B cell (primary cell): ENCODE measurements at places on chromosomes 13 and 19. TPM values are rescaled to one million over a fixed set of nuclear protein-coding genes. Genes with fewer than 3 reads are reported as not detected.

DNA sequence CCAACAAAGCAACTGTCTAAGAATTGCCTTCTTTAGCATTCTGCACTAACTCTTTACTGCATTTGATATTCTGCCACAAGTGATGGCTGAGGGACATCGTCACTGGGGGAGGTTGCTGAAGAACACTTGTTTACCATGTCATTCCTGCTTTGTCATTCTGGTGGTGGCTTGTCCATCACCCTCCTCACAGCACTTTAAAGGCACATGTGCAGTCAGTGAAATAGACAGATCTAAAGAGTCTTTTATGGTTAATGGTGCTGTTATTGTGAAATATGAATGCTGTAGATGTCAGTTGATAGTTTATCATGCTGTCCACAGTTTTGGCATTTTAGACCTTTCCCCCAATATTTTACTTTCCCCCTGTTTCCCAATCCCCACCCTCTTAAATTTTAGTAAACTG, 120.9 kb upstream of the TSC22D1 start:
- no peak for DNase-seq
- no peaks in the 10 kb centered on the region for H3K4me1 ChIP-seq
- no peaks in the 10 kb centered on the region for H3K36me3 ChIP-seq
- no peak overlapping the region for H3K4me3 ChIP-seq

Gene IRF3
- total RNA-seq, result 233 and 251 TPM in 2 replicates

Gene ZNF784
- total RNA-seq, result 9.7 and 11.5 TPM in 2 replicates

DNA sequence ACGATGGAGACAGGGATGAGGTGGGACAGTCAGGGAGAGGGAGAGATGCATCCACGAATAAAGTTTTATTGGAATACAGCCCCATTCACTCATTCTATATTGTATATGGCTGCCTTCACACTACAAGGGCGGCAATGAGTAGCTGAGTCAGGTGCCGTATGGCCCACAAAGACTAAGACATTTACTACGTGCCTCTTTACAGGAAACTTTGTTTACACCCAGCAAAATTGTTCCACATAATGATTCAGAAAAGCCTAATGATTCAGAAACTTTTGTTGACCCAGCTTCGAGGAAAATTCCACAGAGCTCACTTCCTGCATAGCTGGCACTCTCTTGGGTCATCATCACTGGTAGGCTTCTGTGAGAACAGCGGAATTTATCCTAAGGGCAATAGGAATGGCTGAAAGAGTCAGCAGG, 87.3 kb upstream of the PEG3 start:
- no peak overlapping the region for H3K27ac ChIP-seq
- no peak overlapping the region for H3K4me3 ChIP-seq
- no peaks in the 10 kb centered on the region for H3K4me1 ChIP-seq

DNA sequence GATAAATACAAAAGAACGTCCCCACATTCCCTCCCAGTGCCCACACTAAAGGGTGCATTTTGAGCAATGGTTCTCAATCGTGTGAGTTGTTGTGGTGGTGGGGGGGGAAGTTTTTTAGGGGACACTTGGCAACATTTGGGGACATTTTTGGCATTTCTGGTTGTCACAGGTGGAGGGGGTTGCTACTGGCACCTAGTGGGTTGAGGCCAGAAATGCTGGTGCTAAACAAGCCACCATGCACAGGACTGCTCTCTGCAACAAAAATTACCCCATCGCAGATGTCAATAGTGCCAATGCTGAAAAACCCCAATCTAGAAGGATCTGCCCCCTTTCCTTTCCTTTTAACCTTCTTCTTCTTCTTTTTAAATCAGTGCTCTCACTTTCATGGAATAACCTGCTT, 453.3 kb downstream of the TSHZ3 start:
- no peak overlapping the region for H3K27ac ChIP-seq

GRCh38 chr19:35105411-35106290, 10.0 kb upstream of the FXYD3 start:
- no peak overlapping the region for H3K27ac ChIP-seq
- no peaks in the 10 kb centered on the region for H3K36me3 ChIP-seq
- DNase-seq, result no peak
- no peak overlapping the region for H3K4me3 ChIP-seq

DNA sequence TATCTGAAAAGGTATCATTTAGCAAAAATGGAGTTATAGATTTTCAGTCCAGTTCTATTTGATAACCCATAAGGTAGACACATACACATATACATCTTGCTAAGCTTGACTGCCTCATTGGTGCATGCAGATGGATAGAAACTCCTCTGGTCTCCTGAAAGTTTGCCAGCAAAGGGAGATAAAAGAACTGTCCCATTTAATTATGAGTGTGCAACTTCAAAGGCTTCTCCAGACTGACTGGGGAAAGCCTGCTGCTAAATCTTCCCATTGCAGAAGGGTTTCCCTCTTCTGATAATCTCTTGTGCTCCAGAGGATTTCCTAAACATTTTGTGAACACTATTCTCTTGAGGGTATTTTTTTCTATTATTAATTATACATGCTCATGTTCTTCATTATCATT, 131.9 kb downstream of the ITGBL1 start:
- no peak for DNase-seq
- no peaks in the 10 kb centered on the region for H3K4me1 ChIP-seq
- H3K27me3 ChIP-seq, result no peaks in the 10 kb centered on the region
- no peak overlapping the region for H3K27ac ChIP-seq
- no peak overlapping the region for H3K4me3 ChIP-seq

DNA sequence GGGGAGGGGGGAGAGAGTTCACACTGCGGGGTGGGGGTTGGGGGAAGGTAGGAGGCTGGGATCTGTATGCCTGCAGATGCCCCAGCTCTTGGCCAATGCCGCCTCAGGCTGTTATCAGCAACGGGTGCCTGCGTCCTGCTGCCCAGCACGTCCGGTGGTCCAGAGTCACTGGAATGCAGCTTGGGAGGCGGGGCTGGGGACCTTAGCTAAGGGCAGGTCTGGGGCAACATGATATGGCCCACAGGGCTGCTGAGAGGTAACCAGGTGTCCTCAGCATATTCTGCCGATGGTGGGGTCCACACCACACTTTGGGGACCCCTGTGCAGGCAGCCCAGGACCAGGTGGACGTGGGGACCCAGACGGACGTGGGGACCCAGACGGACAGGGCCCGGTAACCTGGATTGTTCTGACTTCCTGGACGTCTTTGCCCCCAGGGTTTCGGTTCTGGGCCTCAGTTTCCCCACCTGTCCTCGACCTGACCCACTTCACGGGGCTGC, 668 bp upstream of the ARHGAP45 start:
- peak; percentile 39 for DNase-seq
- H3K27me3 ChIP-seq, result no peaks in the 10 kb centered on the region
- H3K4me1 ChIP-seq, result peaks cover 44% of the 10 kb centered on the region
- H3K27ac ChIP-seq, result peak overlapping the region; percentile 87
- peaks cover 32% of the 10 kb centered on the region for H3K36me3 ChIP-seq
- H3K4me3 ChIP-seq, result peak overlapping the region; percentile 67

GRCh38 chr13:20197361-20197834, 4.7 kb upstream of the GJB2 start:
- no peak overlapping the region for H3K4me3 ChIP-seq
- H3K36me3 ChIP-seq, result no peaks in the 10 kb centered on the region
- DNase-seq, result peak; percentile 61
- peaks cover 18% of the 10 kb centered on the region for H3K4me1 ChIP-seq
- peaks cover 43% of the 10 kb centered on the region for H3K27me3 ChIP-seq
- no peak overlapping the region for H3K27ac ChIP-seq

GRCh38 chr19:55087542-55087901, 11.9 kb downstream of the EPS8L1 start:
- peaks cover 7% of the 10 kb centered on the region for H3K36me3 ChIP-seq
- DNase-seq, result no peak
- H3K27me3 ChIP-seq, result no peaks in the 10 kb centered on the region
- peak overlapping the region; percentile 10 for H3K4me3 ChIP-seq
- H3K27ac ChIP-seq, result no peak overlapping the region

Gene ONECUT3
- total RNA-seq, result not detected in 2 replicates

Gene ADGRE2
- 0.89 and 1.7 TPM in 2 replicates for total RNA-seq

GRCh38 chr19:5337126-5337525, 3.5 kb downstream of the PTPRS start:
- DNase-seq, result no peak
- no peak overlapping the region for H3K4me3 ChIP-seq
- H3K4me1 ChIP-seq, result peaks cover 38% of the 10 kb centered on the region
- H3K27ac ChIP-seq, result no peak overlapping the region
- H3K36me3 ChIP-seq, result no peaks in the 10 kb centered on the region

DNA sequence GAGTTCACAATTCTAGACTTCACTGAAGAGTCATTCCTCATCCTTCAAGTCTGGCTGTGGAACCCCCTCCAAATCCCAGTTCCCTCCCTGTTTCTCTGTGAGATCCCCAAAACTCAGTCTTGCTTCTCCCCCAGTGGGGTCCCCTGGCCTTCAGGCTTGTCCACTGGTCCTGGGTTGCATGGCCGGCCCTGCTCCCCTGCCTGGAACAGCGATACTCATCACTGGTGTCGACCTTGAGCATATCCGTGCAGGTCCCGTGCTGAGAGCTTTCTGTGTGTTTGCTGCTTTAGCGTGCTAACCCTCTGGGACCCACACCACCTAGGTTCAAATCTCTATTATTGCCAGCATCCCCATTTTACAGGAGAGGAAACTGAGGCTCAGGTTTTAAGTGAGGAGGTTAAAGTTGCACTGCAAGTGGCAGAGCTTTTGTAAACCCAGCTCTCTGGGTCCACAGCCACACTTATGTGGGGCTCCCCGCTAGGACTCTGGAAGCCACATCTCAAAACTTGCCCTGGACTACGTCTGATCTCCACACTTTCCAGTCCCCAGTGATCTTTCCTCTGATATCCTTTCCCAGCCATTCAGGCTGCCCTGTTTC, 15.5 kb downstream of the LIPE start:
- DNase-seq, result no peak
- H3K27me3 ChIP-seq, result no peaks in the 10 kb centered on the region
- no peak overlapping the region for H3K27ac ChIP-seq
- peaks cover 31% of the 10 kb centered on the region for H3K36me3 ChIP-seq

DNA sequence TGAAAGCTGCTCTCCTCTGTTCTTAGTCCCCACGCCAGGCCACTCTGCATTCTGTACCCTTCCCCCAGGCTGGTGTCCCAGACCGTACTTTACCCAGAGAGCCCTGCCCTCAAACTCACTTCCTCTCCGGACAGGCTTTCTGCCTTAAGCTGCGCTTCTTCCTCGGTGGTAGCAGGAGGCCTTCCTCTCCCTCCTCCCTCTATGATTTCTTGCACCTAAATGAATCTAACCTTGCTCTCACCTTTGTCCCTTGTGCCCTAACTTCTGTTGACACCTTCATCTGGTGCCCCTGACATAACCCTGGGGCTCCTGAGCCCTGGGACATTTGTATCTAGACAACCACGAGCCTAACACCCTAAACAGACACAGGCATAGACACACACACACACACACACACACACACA, 29.6 kb upstream of the CEACAM21 start:
- H3K4me3 ChIP-seq, result peak overlapping the region; percentile 56
- peaks cover 4% of the 10 kb centered on the region for H3K36me3 ChIP-seq
- peaks cover 57% of the 10 kb centered on the region for H3K4me1 ChIP-seq
- no peaks in the 10 kb centered on the region for H3K27me3 ChIP-seq

DNA sequence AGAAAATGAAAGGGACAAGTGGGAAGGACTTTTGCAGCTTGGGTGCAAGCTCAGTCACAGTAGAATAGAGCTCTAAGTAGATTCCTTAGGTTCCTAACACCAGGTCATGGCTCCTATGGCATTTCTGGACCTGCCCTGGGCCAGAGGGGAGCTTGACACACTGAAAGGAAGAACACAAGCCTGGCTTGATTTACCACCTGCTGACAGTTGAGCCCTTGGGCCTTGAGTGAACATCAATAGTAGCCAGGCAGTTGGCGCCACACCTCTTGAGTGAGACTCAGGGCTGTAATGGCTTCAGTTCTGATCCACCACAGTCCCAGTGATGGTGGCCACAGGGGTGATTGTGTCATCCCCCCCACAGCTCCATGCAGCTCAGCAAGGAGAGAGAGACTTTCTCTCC, 221.9 kb upstream of the PCDH17 start:
- DNase-seq, result no peak
- H3K4me3 ChIP-seq, result no peak overlapping the region
- no peak overlapping the region for H3K27ac ChIP-seq
- no peaks in the 10 kb centered on the region for H3K36me3 ChIP-seq
- no peaks in the 10 kb centered on the region for H3K27me3 ChIP-seq

GRCh38 chr13:95146486-95146885, 154.8 kb downstream of the ABCC4 start:
- H3K27me3 ChIP-seq, result no peaks in the 10 kb centered on the region
- no peak overlapping the region for H3K4me3 ChIP-seq
- H3K27ac ChIP-seq, result no peak overlapping the region
- H3K36me3 ChIP-seq, result no peaks in the 10 kb centered on the region
- H3K4me1 ChIP-seq, result no peaks in the 10 kb centered on the region
- DNase-seq, result no peak
